ENCODE measurements at places on chromosomes 4 and X.
A peak's percentile ranks its signal among the peaks of the same experiment; 100 is the strongest.

DNA sequence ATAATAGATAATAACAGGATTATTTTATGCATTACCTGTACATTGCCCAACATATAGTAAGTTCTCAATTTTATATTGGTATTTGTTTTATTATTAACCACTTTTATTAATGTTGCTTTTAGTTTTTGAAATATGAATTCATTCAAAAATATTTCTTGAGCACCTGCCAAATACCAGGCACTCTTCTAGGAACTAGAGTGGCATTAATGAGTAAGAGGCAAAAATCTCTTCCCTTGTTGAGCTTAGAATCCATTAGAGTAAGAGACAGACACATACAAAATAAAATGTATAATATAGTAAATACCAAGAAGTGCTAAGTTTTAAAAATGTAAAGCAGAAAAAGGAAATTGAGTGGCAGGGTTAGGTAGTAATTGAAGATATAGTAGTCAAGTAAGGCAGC lies 45.8 kb downstream of the TET2 start:
- DNase-seq: no peak

DNA sequence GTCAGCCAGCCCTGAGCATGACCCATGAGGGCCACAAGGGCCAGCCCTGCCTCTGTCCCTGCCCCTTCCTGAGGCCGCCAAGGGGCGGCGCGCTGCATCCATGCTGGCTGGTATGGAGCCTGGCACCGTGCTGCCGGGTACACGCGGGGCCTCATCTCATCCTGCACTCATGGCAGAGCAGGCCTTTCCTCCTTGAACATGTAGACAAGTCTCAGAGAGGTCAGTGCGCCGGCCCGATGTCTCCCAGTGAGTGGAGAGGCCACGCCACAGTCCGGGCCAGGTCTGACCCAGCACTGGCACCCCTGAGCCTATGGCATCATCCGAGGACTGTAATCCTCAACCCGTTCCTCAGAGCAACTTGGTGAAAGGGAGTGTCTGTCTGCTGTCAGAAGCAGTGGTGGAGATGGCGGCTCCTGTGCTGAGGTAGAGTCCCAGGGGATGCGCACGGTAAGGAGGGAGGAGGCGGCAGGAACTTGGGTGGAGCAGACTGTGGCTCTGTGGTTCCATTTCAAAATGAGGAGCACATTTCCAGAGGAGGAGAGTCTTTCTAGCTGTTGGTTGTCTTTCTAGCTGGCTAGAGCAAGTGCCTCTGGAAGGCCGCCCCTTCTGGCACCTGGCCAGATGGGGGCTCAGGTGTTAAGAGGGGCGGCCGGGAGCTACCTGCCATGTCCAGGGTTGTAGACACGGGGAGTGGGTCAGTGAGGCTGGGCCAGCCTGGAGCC lies 32.8 kb downstream of the TRMT44 start:
- DNase-seq: no peak

- peak; percentile 53 for DNase-seq
Observed at GRCh38 chr4:26574563-26574962, 9.3 kb upstream of the TBC1D19 start.

DNA sequence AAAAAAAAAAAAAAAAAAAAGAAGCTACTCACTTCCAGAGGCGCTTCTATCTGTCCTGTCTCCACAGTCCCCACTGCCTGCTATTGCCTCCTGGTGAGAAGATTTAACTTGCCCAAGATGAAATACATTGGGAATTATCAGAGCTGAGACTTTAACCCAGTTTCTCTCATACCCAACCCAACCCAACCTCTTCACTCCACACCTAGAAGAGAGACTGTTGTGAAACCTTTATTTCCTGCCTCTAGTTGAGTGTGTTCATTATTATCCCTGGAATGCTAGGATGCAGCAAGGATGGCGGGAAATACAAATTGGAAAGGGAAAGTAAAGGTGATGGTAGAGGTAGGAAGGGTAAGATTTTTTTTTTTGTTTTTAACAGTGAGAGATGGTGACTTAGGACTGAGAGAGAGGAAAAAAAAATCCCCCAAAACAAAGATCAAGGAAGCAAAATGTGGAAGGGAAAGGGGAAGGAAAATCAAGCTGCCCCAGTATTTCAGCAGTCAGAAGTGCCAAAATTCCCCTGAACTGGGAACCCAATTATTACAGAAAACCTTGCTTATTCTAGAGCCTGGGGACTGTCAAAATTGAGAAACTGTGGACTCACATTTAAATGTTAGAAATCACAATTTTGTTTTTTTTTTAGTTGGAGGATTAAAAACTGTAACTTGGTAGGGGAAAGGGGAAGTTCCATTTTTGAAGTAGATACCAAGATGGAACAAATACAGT lies 253.0 kb downstream of the PTTG2 start:
- DNase-seq: peak; percentile 11

DNA sequence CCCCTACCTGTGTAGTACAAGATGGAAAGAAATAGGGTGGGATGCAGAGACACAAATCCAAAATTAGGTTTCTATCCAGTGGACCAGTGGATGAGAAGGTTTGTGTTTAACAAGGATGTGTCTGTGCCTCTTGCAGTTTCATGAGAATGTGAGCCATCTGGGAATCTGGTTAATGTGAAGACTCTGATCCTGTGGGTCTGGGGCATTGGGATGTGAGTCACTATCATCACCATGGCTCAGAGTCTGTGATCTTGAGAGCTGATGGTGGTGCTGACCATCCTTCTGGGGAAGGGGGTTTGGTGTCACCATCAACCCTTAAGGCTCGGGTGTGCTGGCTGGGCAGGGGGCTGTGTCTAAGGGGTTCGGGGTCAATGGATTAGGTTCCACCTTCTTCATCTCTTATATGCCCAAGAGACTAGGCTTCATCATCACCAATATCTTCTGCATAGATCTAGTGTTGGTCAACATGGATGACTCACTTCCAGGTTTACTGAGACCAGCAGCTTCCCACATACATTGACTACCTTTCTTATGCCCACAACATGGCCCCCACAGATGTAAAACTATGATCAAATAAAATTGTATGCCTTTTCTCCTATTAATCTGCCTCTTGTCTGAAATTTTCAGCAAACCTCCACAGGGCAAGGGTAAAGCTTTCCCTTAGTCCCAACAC lies 65.7 kb upstream of the MID1 start:
- DNase-seq: no peak

- no peak for DNase-seq
Observed at GRCh38 chr4:879729-880077, 52.4 kb downstream of the GAK start.

All from endodermal cell (in vitro differentiated cells).